HT-29 (cell line): ENCODE measurements at places on chromosomes 2 and 18.

GRCh38 chr2:230974096-230974913 is 21.6 kb upstream of the SPATA3 start:
- DNase-seq, result no peak

DNA sequence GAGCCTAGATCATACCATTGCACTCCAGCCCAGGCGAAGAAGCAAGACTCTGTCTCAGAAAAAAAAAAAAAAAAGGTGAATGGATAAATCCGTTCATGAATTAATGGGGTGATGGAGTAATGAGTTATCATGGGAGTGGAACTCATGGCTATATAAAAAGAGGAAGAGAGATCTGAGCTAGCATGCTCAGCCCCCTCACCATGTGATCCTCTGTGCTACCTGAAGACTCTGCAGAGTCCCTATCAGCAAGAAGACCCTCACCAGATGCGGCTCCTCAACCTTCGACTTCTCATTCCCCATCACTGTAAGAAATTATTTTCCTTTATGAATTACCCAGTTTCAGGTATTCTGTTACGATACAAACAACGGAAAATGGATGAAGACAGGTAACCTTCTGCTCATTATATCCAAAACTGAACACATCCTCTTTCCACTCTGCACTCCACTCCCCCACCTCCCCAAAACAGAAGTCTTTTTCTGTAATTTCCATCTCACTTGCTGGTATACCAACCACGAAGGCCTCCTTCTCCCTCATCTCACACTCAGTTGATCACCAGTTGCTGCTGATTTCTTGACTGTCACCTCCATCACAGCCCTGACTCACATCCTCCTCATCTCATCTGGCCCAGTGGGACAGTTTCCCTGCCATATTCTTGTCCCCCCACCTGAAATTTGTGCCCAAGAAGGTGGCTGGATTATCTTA is 8.8 kb downstream of the RETREG2 start:
- no peak for DNase-seq

DNA sequence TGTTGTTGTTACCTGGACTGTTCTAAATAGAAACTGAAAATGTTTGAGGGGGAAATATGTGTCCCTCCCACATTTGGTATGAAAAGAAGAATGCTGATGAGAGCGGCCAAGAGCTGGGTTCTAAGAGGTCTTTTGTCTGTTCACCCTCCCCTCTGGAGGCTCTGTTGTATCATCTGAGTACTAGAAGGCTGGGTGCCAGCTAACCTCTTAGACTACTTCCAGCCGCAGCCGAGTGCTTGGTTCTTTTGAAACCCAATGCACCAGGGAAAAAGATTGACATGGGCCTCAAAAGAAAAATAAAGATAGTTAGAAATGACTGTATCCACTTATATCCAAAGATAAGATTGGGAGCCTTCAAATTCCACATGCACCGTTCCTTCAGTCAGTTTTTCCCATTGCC is 255.9 kb downstream of the TXNL1 start:
- no peak for DNase-seq

- no peak for DNase-seq
Measured at GRCh38 chr18:21896732-21897336, 156.2 kb downstream of the MIB1 start.

- peak; percentile 49 for DNase-seq
Measured at GRCh38 chr2:73827018-73827417, 1.7 kb upstream of the STAMBP start.

DNA sequence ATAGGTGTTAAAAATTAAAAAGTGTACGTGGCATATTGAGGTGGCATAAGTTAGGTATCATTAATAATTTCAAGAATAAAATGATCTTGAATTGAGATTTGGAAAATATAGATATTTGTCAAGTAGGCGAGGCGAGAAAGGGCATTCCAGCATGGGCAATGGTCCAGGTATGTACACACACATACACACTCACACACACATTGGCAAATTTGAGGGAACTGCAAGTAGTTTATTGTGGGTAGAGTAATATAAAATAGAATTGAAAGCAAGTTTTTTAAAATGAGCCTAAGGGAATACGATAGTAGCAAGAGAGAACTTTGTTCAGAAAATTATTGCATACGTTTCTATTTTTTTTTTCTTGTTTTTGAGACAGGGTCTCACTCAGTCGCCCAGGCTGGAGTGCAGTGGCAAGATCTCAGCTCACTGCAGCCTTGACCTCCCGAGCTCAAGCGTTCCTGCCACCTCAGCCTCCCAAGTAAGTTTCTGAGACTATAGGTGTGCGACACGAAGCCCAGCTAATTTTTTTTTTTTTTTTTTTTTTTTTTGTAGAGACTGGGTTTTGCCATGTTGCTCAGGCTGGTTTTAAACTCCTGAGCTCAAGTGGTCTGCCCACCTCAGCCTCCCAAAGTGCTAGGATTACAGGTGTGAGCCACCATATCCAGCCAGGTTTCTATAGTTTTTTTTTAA is 96.7 kb upstream of the SLC39A10 start:
- DNase-seq, result no peak

GRCh38 chr2:120820953-120821279 is 85.2 kb downstream of the GLI2 start:
- DNase-seq, result no peak

DNA sequence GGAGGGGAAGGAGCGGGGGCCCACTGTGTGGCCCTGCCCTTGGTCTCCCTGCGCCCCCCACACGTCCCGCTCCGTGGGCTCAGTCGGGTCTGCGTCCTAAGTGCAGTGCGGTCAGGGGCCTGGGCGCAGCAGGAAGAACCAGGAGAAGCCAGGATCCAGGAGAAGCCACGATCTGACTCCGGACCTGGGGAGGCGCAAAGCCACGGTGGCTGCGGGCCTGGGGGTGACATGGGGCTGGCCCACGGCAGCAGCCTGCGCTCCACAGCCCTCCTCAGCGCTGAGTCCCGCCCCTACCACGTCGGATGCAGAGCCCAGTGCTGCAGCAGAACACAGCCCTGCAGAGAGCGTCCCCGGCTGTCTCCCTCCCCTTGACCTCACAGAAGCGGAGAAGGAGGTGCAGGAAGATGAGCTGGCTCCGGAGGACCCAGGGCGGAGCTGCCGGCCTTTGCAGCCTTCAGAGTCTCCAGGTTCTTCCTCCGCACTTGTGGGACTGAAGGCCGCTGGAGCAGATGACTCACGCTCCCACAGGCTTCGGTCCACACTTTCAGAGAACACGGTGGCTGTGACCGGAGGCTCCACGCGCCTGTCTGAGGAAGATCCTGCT is 589.2 kb upstream of the SALL3 start:
- no peak for DNase-seq

- DNase-seq, result no peak
Measured at GRCh38 chr18:3875961-3876360, 426.0 kb downstream of the TGIF1 start.

DNA sequence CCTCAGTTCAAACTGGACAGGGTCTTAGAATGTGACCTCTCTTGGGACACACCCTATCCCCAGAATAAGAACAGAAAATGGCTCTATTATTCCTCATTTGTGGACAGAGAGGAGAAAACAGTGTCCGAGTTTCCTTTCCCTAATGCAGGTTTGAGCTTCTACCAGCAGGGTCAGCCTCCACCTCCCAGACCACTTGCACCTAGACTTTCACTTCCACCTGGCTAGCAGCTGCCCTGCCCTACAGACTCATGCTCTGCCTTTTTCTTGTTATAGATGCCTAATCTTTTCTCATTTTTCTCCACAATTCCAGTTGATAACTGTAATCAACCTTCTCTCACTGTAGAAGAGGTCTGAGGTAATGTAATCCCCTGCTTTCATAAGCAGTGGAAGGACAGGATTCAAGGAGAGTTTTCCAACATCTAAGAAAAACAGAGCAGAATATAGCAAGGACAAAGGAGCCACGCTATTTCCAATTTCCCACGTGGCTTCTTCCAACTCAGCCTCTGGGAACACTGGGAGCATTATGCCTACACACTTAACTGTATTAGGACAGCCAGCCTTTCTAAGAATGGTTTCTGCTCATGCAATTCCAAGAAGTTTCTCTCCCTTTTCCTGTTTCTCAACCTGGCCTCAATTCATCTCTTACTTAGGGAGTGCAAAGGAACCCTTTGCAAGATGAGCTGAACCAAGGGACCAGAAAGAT is 239.8 kb downstream of the BCL11A start:
- no peak for DNase-seq

GRCh38 chr2:143694335-143694734 is 565.1 kb downstream of the ARHGAP15 start:
- no peak for DNase-seq

DNA sequence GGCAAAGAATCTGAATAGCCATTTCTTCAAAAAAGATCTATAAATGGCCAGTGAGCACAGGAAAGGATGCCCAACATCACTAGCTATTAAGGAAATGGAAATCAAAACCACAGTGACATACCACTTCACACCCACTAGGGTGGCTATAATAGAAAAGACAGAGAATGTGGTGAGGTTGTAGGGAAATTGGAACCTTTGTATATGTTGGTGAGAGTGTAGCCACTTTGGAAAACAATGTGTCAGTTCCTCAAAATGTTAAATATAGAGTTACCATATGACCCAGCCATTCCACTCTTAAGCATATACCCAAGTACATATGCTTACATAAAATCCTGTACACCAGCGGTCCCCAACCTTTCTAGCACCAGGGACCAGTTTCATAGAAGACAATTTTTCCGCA is 152.8 kb downstream of the SMAD2 start:
- DNase-seq, result no peak

DNA sequence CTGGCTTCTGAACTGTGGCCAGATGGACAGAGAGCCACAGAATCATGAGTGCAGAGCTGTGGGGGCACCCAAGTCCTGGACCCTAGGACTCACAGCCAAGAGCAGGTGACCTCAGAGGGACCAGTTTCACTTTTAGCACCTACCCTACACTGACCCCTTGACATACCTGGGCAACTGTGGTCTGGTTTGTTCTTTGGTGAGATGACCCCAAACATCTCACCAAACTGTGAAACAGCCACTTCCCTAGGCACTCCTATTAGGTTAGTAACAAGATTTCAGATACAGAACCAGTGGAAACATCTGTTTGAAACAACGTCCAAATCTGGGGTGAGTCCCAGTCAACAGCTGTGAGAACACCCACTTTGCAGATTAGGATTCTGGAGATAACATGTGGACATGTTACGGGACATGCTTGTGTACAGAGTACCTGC is 1.9 kb upstream of the ZFP36L2 start:
- no peak for DNase-seq

GRCh38 chr2:157216286-157216965 is 41.1 kb upstream of the GALNT5 start:
- DNase-seq, result no peak

DNA sequence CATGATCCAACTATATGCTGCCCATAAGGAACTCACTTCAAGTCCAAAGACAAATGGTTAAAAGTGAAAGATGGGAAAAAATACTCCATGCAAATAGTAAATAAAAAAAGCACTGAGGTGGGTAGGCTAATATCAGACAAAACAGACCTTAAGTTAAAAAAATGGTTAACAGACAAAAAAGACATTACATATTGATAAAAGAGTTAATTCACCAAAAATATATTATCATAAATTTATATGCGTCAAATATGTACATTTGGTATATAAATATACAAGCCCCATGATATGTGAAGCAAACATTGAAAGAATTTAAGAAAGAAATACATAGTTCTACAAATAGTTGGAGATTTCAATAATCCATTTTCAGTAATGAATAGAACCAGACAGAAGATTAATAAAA is 31.0 kb downstream of the ROCK1 start:
- no peak for DNase-seq

DNA sequence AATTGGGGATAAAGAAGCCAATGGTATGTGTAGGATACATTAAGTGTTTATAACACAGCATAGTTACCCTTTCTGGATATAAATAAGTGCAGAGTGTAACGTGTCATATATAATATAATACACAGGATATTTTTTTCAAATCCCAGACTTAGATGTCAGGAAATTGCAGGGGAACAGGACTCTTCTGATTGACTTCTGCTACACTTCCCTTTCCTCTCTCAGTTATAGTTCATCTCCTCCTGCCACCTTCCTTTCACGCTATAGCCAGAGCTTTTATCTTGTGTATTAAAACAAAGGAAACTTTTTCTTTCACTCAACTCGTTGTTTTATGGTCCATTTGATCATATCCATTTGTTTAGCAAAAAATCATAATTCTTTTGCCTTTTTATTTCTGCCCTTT is 158.0 kb upstream of the RASGRP3 start:
- no peak for DNase-seq

DNA sequence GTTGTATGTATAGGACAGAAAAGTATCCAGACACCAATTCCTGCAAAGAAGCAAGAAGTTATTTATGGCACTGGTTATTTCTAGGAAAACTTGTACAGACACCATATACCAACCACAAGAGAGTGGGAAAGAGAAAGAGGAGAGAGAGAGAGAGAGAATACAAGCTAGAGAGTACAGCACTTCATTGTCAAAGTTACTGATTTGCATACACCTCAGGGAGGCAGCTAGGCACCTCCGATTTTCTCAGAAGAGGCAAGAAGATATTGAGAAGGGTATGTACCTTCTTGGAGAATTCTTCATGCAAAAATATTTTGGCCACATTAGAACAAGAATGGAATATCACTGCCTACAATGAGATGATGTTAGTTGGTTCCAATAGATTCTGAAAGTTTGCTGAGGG is 333.9 kb upstream of the PIK3C3 start:
- no peak for DNase-seq

DNA sequence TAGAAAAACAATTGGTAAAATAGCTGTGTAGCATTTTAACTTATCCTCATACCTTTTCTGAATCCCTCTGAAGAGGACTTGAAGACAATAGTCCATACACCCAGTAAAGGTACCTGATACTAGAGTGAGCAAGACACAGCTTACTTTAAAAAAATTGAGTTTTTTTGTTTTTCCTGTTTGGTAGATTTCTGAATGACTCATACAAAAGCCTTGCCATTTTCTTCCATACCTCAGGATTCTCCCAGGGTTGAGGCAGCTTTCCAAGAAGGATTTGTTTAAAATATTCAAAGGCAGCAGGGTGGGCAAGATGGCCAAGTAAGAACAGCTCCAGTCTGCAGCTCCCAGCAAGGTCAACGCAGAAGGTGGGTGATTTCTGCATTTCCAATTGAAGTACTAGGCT is 551.0 kb upstream of the LRATD1 start:
- no peak for DNase-seq

DNA sequence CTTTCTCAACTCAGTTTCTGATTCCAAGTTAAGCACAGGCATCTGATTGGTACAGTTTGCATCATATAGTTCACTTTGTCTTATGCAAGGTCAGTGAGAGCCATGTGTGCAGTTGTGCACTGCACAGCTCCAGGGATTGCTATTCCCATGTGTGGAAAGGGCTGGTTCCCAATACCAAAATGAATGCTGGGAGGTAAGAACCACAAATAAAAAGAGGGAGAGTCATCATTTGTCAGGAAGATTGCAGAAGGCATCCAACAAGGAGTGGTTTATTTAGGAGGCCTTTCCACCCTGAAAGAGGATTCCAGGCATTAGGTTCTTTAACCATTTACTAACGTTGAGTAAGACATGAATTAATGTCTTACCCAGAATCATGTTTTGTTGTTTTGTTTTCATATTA is 141.2 kb upstream of the ST6GAL2 start:
- DNase-seq, result no peak
